ENCODE measurements at places on chromosomes 4 and X. TPM values are rescaled to one million over a fixed set of nuclear protein-coding genes. Genes with fewer than 3 reads are reported as not detected.

The TMEM156 gene
- not detected for total RNA-seq

DNA sequence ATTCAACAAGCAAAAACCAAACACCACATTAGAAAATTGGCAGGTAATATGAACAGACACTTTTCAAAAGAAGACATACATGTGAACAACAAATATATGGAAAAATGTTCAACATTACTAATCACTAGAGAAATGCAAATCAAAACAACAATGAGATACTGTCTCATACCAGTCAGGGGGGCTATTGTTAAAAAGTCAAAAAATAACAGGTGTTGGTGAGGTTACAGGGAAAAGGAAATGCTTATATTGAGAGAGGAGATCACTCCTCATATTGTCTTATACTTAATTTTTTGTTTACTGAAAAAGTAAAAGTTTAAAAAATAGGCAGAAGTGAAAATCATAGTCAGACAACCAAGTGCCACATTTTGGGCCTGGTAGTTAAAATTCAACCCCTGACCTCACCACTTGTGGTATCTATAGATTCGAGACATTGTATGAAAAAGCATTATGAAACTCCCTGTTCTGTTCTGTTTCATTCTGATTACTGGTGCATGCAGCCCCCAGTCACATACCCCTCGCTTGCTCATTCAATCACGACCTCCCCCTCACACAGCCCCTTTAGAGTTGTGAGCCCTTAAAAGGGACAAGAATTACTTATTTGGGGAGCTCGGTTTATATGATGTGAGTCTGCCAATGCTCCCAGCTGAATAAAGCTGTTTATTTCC lies 153.7 kb upstream of the FGF16 start:
- no peaks in the 10 kb centered on the region for H3K27me3 ChIP-seq
- no peaks in the 10 kb centered on the region for H3K36me3 ChIP-seq
- H3K4me1 ChIP-seq: no peaks in the 10 kb centered on the region
- no peak overlapping the region for H3K4me3 ChIP-seq

- no peak for DNase-seq
- no peak overlapping the region for H3K4me3 ChIP-seq
- H3K27me3 ChIP-seq: no peaks in the 10 kb centered on the region
- no peak overlapping the region for H3K27ac ChIP-seq
- H3K36me3 ChIP-seq: no peaks in the 10 kb centered on the region
These were observed 14.1 kb upstream of the USO1 start for GRCh38 chr4:75710246-75710645.

GRCh38 chr4:184887333-184887732 lies 61.6 kb upstream of the ACSL1 start:
- H3K27me3 ChIP-seq: no peaks in the 10 kb centered on the region
- DNase-seq: no peak
- no peak overlapping the region for H3K27ac ChIP-seq
- no peaks in the 10 kb centered on the region for H3K36me3 ChIP-seq

- DNase-seq: no peak
- H3K27ac ChIP-seq: no peak overlapping the region
- no peaks in the 10 kb centered on the region for H3K4me1 ChIP-seq
These were observed 571.9 kb downstream of the SPOCK3 start for GRCh38 chr4:166662266-166662843.

- no peaks in the 10 kb centered on the region for H3K27me3 ChIP-seq
- H3K4me3 ChIP-seq: no peak overlapping the region
- H3K36me3 ChIP-seq: no peaks in the 10 kb centered on the region
- DNase-seq: no peak
- H3K4me1 ChIP-seq: no peaks in the 10 kb centered on the region
These were observed 22.5 kb upstream of the TCEAL4 start for GRCh38 chrX:103562801-103563200.

DNA sequence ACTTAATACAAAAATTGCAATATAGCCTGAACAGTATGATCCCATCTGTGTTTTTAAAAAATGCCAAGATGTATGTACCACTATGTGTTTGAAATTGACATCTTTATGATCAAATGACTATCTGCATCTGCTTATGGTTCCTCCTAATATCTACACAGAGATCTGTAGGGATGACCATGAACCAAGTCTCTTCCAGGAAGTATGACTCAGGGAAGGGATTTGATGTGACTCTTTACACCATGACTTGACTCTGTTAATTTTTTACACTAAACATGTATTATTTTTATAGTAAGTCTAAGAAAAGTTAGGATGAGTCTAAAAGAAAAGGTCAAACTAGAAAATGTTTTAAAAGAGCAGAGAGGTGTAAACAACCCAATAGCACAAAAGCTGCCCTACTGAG lies 164.0 kb downstream of the SH3KBP1 start:
- no peak overlapping the region for H3K4me3 ChIP-seq
- no peak overlapping the region for H3K27ac ChIP-seq
- no peak for DNase-seq
- no peaks in the 10 kb centered on the region for H3K4me1 ChIP-seq
- H3K36me3 ChIP-seq: no peaks in the 10 kb centered on the region

Data from uterus (tissue), 4 donors.